Stimulated activated CD4-positive, alpha-beta T cell treated with anti-CD3 and anti-CD28 coated beads, Interleukin-4, amount 100 ng/mL, for 4 hours (primary cell): ENCODE measurements at places on chromosomes 3 and 15.

GRCh38 chr3:31412832-31413231, 119.9 kb upstream of the STT3B start:
- DNase-seq: no peak

DNA sequence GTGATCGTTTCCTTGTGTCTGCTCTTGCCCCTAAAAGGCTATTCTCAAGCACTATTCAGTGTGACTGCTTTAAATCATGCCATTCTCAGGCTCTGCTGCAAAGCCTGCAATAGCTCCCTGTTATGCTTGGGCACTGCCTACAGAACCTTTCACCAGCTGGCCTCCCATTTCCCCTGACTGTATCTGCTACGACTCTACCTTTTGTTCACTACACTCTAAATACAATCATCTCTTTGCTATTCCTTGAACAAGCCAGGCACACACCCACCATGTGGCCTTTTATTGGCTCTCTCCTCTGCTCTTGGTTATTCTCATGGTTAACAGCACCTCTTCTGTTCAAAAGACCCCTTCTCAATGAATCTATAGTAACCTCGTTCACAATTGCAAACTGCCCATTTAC, 29.6 kb upstream of the FNDC3B start:
- no peak for DNase-seq

DNA sequence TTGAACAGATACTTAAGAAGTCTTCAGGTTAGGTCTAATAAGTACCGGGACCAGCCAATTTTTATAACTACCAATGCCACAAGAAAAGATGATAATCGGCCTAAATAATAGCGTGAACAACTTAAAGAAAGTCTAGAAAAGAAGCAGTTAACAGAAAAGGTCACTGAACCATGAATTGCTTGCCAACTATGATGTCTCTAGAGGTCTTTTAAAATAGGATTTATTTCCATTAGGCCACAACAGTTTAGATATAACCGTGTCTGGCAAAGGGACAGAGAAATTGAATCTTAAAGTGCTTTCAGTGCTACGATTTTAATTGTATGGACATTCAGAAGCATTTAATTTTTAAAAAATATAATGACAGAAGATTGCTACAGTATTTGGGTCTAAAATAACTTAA, 1070.4 kb downstream of the ROBO1 start:
- DNase-seq: no peak

DNA sequence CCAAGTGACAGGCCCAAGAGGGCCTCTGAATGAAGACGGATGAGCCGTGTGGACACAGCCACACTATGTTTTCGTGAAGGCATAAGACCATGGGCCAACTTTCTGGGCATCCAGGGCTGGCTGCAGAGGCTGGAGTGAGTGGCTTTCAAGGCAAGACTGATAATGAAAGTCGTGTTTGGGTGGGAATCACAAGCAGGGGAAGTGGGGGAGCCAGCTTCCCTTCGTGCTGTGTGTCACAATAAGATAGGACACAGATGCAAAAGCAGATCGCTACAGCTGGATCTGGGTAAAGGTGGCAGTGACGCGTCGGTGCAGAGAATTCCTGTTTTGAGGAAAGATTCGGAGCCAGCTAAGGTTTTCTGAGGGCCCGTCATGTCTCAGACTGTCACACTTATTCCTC, 309.8 kb upstream of the CTDSPL start:
- no peak for DNase-seq

DNA sequence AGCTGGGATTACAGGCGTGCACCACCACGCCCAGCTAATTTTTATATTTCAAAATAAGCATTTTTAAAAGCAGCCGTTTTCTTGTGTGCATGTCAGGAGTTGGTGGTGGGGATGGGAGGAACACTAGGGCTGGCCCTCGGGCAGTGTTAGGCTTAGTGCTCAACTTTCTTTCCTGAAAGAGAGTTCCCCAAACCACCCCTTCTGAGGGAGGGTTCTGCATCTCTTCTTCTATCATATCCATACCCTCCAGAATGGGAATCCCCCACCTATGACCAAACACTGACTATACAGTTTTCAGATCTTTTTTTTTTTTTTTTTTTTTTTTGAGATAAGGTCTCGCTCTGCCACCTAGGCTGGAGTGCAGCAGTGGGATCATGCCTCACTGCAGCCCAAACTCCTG, 12.5 kb downstream of the PFKFB4 start:
- no peak for DNase-seq

GRCh38 chr3:72078676-72079368, 293.9 kb upstream of the PROK2 start:
- no peak for DNase-seq

- DNase-seq: no peak
These were observed 8.2 kb downstream of the LRIG1 start for GRCh38 chr3:66492672-66493071.

GRCh38 chr15:52261498-52262242, 33.9 kb downstream of the MYO5C start:
- peak; percentile 23 for DNase-seq

DNA sequence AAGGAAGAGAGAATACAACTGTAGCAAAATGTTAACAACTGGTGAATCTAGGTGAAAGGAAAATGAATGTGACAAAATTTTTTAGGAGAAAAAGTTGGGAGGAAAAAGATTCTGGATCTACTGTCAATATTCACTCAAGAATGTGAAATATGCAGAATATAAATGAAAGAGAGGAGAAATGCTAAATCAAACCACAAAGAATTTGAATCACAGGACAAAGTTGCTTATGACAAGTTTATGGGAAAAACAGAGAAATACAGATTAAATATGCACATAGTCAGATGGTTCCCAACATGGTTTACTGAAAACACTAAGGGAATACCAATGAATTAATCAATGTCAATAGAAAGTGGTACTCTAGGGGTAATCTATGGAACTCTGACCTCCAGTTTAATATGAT, 27.6 kb downstream of the C3orf33 start:
- DNase-seq: no peak

DNA sequence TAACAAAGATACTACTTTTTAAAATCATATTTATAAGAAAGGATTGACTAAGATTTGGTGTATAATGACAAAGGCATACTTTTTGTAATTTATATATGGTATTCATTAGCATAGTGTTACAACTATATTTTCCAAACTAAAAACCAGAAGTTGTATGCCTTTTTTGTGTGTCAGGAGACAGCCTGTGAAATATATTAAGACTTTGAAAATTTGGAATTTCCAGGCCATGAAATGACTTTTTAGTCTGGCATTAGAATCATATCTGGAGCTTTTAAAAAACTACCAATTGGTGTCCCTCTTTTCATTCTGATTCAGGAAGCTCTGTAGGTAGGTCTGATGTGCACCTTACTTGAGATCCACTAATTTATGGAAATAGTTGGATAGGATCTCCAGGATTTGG, 41.9 kb downstream of the CALML4 start:
- DNase-seq: no peak

DNA sequence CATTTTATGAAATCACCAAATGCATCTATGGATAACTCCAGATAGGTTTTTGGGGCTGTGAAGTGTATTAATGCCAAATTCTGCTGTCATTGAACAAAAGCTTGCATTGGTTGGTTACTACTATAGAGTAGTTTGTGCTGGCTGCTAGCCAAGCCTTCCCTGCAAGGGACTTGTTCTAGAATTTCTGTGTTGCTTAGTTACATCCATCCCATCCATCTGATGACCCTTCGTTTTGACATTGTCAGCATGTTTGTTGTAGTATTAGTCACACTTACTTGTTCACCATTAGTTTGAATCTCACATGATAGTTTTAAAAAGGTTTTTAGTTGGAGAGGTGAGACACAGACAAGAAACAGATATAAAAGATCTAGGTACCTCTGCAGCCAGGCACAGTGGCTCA, 7.0 kb upstream of the NIPA2 start:
- DNase-seq: no peak
